Thoracic aorta (tissue), 2 donors: ENCODE measurements at places on chromosomes 12 and 14.
A peak's percentile ranks its signal among the peaks of the same experiment; 100 is the strongest.

GRCh38 chr14:101861464-101861863, 100.0 kb downstream of the PPP2R5C start:
- H3K4me3 ChIP-seq = no peak overlapping the region
- no peaks in the 10 kb centered on the region for H3K27me3 ChIP-seq
- H3K27ac ChIP-seq = no peak overlapping the region
- no peak for DNase-seq
- H3K36me3 ChIP-seq = peaks cover 12% of the 10 kb centered on the region

- H3K4me1 ChIP-seq = peaks cover 17% of the 10 kb centered on the region
- H3K27me3 ChIP-seq = no peaks in the 10 kb centered on the region
- no peak for DNase-seq
- H3K4me3 ChIP-seq = no peak overlapping the region
These were observed 158.0 kb downstream of the ETV6 start for GRCh38 chr12:11807458-11807857.

GRCh38 chr14:30330445-30330844, 228.5 kb upstream of the G2E3 start:
- no peak overlapping the region for H3K4me3 ChIP-seq
- no peak overlapping the region for H3K27ac ChIP-seq

GRCh38 chr12:117854339-117855012, 114.3 kb downstream of the KSR2 start:
- no peak overlapping the region for H3K4me3 ChIP-seq
- no peak for DNase-seq
- no peak overlapping the region for H3K27ac ChIP-seq
- H3K27me3 ChIP-seq = no peaks in the 10 kb centered on the region

- H3K27ac ChIP-seq = no peak overlapping the region
- no peak for DNase-seq
These were observed 5.6 kb upstream of the HMGA2 start for GRCh38 chr12:65818454-65819382.

- no peaks in the 10 kb centered on the region for H3K27me3 ChIP-seq
- no peak for DNase-seq
- no peak overlapping the region for H3K27ac ChIP-seq
- H3K4me1 ChIP-seq = peaks cover 24% of the 10 kb centered on the region
- H3K4me3 ChIP-seq = peak overlapping the region; percentile 77
These were observed 2.1 kb downstream of the PLXNC1 start for GRCh38 chr12:94150240-94151121.

DNA sequence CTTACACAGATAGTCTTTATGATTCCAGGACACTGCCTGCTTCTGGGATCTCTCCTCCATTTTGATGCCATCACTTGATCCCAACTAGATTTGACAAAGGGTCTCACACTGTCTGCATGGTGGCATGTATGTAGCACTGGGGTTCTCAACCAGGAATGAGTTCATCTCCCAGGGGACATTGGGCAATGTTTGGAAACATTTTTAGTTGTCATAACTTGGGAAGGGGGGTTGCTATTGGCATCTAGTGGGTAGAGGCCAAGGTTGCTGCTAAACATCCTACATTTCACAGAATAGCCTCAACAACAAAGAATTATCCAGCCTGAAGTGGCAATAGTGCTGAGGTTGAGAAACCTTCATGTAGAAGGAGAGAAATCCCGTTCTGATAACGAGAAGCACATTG, 376.2 kb downstream of the DPF3 start:
- peaks cover 10% of the 10 kb centered on the region for H3K4me1 ChIP-seq
- H3K36me3 ChIP-seq = no peaks in the 10 kb centered on the region
- no peak for DNase-seq
- no peak overlapping the region for H3K27ac ChIP-seq
- H3K4me3 ChIP-seq = no peak overlapping the region

GRCh38 chr12:119229837-119230236, 51.1 kb downstream of the HSPB8 start:
- H3K36me3 ChIP-seq = no peaks in the 10 kb centered on the region
- no peak overlapping the region for H3K27ac ChIP-seq
- DNase-seq = no peak
- H3K4me3 ChIP-seq = peak overlapping the region; percentile 24

DNA sequence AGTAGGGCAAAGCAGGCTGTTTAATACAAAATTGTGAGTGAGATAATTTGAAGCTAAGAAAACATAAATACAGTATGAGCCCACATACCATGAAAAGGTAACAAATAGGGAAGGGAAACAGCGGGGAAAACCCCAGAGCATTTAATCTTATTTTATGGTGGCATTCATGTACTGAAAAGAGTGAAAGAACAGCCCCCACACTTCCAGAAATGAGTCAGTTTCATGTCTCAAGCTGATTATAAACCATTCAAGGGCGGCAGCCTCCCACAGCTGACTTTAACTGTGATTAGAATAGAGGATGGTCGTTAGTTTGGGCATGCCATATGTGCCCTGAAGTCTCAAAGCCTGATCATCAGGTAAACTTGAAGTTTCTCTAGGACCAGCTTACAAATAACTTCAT, 64.5 kb downstream of the FOXG1 start:
- H3K27ac ChIP-seq = no peak overlapping the region
- no peaks in the 10 kb centered on the region for H3K36me3 ChIP-seq
- no peaks in the 10 kb centered on the region for H3K4me1 ChIP-seq
- H3K4me3 ChIP-seq = no peak overlapping the region
- H3K27me3 ChIP-seq = no peaks in the 10 kb centered on the region
